ENCODE measurements at places on chromosomes 5 and 9.

DNA sequence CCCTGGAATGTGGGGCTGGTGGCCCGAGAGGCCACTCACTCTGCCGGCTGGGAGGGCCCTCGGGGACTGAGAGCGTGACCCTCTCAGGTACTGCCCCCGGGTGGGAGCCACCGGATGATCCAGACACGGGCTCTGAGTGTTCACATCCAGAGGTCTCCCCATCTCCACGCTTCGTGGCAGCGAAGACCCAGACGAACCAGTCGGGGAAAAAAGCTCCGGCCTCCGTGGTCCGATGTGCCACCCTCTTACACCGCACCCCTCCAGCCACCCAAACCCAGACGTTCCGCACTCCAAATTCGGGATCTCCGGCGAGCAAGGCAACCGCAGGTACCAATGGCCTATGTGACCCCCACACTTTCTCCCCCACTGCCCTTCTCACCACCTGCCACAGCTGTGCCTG lies 49.5 kb downstream of the AMBP start:
- DNase-seq = no peak

DNA sequence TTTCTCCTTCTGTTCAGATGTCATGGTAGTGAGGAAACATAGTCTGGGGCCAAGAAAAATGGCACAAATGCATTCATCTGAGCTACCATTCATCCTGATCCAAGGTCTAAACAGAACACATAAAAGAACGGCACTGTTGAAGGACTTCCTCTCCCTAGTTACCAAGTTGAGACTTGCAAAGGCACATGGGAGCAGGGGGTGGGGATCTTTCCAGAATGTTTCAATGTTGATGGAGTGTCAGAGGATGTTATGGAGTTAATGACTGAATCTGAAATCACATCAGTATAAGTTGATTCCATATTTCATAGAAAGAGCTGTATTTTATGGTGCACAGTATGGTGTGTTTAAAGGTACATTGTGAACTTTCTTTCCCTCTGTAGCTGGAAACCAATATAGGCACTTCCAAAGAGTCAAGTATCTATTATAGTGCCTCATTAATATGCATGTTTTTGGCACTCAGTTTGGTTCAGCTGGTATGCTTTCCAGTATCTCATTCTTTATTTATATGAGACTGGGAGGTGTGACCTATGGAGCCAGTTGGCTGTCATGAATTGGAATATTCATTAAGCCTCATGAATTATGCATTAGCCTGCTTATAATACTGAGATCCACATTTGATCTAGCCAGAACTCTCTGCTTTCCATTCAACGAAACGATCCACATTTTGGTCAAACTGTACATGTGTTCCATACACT lies 603.0 kb downstream of the NR2F1-AS1 start:
- DNase-seq = no peak

DNA sequence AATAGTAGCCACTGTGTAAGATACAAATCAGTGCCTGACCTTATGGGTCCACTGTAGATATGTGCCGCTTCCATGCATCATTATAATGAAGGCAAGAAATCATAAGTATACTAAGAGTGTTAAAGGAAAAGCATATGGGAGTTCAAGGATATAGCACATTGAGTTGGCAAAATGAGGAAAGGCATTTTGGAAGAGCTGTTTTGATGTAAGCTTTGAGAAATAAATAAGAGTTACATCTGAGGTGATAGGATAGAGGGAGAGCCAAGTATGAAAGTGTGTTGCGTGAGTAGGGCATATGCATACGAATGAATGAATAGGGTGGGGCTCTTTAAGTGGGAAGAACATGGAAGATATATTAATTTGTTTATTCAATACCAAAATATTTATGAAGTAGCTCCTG lies 101.0 kb upstream of the DMAC1 start:
- DNase-seq = no peak

GRCh38 chr5:119393746-119394145 lies 37.9 kb downstream of the TNFAIP8 start:
- no peak for DNase-seq

DNA sequence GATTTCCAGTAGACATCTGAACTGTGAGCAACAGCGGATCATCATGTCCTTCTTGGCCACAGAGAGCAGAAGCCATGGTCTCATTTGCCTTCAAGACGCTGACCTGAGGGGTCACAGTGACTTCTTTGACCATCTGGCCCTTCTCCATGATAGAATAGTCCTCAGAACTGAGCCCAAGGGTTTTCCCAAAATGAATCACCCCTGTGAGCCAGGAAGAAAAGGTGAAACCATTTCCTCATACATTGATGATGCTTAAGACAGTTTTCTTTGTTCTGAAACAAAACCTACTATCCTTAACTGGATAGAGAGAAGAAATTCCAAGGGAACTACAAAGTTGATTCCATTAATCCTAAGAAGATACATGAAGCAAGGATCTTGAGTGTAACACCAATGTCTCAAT lies 503.9 kb downstream of the CTNND2 start:
- no peak for DNase-seq

DNA sequence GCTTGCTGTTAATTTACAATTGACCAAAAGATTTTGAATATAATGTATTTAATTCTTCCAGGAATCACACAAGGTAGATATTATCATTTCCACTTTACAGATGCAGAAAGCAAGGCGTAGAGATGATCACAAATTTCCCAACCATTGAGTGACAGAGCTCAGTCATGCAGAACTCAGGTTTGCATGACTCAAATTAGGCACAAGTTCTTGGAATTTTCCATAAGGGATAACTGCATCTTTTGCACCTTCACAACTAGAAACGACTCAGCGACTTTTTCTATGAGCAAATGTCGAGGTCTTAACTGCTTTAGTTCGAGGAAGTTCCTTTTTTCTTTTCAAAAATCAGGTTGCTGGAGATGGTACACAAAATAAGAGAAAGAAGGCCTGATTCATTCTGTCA lies 265.5 kb upstream of the PAPPA start:
- DNase-seq = no peak

DNA sequence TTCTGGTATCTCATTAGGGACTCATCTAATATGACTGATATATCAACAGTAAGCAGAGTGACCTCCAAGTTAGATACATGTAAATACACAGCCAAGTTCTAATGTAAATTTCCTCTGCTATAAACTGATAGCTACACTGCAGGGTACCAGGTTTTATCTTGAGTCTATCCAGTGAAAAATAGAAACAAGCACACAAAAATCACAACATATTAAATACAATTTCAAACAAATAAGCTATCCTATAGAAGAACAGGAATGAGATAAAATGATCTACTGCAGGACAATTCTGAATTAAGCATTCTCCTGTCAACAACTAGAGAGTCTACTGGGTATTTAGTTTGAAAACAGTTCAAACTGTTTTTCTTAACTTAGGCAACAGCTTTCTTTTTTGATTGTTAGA lies 42.7 kb downstream of the NR3C1 start:
- DNase-seq = no peak

- DNase-seq = no peak
These were observed 349.0 kb upstream of the TARS1 start for GRCh38 chr5:33091571-33092363.

GRCh38 chr9:76405868-76406267 lies 11.6 kb upstream of the RFK start:
- DNase-seq = no peak

GRCh38 chr5:145056800-145057199 lies 778.3 kb downstream of the PRELID2 start:
- no peak for DNase-seq

DNA sequence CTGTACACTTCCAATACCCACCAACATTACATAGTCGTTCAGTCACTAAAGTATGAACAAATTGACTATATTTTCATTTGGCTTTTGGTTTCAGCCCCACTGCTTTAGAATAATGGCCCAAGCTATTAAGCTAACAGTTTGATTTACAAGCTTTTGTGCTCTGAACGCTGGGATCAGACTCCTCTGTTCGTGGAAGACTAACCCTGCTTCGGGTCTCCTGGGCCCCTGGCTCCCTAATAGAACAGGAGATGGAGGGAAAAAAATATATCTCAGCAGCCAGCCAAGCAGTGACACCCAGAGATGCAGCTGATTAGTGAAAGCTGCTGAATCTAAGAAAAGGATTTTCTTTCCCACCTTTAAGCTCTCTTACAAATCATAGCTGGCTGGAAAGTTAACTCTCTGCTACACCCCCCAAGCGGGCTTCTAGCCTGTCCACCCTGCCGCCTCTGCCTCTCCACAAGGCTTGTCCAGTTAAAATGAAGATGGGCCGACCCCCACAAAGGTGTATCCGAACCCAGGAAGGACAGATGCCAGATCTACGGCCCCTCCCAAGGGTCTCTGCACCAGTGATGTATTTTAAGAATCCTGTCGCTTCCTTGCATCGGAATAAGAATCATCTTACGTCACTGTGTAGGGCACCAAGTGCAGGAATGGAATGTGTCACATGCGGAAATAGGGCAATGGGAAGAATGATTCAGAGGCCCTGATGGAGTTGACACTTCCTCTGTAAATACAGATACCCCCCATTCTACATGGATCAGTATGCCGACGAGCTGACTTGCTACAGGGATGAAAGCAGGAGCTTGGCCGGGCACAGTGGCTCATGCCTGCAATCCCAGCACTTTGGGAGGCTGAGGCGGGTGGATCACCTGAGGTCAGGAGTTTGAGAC lies 33.4 kb upstream of the BARHL1 start:
- no peak for DNase-seq

GRCh38 chr5:52894451-52894850 lies 94.7 kb upstream of the ITGA2 start:
- no peak for DNase-seq

- peak; percentile 59 for DNase-seq
These were observed 896 bp downstream of the EBF1 start for GRCh38 chr5:159098603-159099436.

DNA sequence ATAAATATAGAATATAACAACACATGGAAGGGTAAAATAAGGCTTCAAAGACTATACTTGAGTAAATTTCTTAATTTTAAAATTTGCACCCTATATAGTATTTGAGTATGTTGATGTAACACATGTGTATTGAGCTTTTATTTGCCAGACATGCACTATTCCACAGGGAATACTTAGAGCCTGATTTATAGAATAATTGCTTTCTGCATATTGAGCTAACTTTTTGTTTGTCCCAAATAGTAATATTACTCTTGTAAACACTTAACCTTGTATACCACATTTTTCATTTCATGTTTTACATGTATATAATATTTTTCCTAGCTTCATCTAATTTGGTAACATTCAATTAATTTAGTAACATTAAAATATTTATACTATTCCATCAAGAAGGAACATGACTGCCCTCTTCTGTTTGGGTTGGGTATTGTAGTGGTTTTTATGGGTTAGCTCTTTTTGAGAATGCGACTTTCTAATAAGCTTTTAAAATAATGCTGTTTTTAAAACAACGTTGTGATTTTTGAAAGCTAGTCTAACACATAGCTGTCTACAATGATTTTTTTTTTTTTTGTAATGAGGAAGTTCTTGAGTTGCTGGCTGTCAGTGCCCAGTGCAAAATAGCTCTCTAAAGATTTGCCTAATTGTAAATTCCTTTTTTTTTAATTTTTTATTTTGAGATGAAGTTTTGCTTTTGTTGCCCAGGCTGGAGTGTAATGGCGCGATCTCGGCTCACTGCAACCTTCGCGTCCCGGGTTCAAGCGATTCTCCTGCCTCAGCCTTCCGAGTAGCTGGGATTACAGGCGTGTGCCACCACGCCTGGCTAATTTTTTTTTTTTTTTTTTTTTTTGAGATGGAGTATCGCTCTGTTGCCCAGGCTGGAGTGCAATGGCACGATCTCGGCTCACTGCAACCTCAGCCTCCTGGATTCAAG lies 4.8 kb downstream of the SUB1 start:
- no peak for DNase-seq

DNA sequence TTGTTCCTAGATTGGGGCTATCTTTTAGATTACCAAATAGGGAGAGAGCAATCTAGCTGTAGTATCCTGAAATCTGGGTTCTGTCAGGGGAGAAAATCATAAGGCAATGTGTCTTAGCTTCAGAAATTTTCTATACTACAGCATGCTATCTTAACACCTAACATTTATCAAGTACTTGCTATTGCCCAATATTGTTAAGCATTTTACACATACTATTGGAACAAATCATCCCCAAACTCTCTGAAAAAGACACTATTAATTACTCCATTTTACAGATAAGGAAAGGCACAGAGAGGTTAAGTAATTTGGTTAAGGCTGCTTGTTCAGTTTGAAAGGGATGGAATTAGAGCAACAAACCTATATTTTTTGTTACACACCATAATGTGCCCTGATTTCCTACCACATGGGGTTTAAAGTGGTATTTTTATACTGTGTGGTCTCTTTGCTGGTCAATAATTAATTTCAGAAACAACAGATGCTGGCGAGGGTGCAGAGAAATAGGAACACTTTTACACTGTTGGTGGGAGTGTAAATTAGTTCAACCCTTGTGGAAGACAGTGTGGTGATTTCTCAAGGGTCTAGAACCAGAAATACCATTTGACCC lies 57.2 kb upstream of the RIC1 start:
- DNase-seq = no peak

GRCh38 chr5:11684607-11685006 lies 219.6 kb downstream of the CTNND2 start:
- DNase-seq = no peak

GRCh38 chr5:77418162-77418561 lies 74.0 kb downstream of the WDR41 start:
- DNase-seq = no peak

DNA sequence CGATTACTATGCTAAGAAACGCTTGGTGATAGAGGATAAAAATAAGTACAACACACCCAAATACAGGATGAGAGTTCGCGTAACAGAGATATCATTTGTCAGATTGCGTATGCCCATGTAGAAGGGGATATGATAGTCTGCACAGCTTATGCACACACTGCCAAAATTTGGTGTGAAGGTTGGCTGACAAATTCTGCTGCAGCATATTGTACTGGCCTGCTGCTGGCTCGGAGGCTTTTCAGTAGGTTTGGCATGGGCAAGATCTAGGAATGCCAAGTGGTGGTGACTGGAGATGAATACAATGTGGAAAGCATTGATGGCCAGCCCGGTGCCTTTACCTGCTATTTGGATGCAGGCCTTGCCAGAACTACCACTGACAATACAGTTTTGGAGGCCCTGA lies 208.4 kb downstream of the PDZD2 start:
- no peak for DNase-seq

DNA sequence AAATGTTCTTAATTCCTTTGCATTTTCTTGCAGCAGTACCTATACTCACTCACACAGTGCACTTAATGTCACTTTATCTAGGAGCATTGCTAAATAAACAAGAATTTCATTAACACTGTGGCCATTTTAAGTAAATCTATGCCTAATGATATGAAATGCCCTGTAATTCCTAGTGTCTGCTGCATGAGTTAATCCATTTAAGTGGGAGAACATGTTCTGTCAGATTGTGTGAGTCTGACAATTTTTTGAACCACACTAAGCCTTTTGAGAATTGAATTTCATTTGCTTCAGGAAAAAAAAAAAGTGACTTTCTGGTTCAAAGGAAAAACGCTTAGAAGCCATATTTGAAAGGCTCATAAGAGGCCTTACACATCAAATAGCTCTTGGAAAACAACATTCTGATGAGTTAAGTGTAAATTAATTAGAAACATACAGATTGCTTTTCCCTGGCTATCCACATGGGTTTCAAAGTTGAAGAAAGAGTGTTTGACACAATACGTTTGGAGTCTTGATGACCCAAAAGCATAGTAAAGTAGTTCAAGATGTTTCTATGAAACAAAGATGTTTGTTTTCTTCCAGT lies 446.7 kb upstream of the GRAMD2B start:
- no peak for DNase-seq
